Activated CD4-positive, alpha-beta T cell treated with anti-CD3 and anti-CD28 coated beads for 36 hours (primary cell): ENCODE measurements at places on chromosomes 16 and 17. TPM values are rescaled to one million over a fixed set of nuclear protein-coding genes. Genes with fewer than 3 reads are reported as not detected.

DNA sequence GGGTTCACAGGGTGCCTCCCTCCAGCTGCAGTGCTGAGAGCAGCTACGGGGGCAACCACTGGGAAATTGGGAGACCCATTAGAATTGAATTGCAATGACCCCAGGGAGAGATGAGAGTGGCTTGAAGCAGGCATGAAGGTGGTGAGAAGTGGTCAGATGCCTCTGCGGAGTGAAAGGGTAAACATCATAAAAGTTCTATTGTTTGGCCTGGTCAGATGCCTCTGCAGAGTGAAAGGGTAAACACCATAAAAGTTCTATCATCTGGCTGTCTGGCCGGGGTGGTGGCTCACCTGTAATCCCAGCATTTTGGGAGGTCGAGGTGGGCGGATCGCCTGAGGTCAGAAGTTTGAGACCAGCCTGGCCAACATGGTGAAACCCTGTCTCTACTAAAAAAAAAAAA, 53.5 kb downstream of the TNFRSF13B start:
- no peak for DNase-seq

DNA sequence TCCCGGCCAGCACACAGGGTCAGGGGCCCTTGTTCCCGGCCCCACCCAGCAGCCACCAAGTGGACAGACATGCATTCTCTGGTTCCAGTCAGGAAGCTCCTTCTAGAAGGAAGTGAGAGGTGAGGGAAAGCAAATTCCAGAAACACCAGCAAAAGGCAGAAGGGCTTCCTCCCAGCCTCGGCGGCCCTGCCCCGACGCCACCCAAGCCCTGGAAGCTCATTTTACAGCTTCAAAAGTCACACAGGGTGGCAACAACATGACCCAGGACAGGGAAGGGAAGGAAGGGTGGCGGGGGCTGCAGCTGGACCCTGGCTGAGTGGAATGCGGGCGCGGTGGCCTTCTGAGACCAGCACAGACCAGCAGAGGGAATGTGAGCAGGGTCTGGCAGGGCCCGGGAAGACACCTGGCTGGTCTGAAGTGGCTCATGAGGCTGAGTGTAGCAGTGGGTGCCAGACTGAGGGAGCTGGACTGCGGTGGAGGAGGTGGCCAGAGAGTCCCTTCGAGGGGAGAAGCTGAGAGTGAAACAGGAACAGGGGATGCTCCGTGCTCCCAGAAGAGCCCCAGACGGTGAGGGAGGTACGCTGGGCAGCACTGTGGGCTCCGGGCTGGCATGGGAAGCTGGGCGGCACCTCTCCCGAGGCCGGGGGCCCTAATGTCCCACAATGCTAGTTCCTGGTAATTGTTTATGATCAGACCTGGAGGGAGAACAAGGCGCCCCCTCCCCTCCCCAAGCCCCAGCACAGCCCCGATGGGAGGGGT, 1.9 kb upstream of the UNC13D start:
- no peak for DNase-seq

- no peak for DNase-seq
These were observed 14.7 kb upstream of the XYLT2 start for GRCh38 chr17:50331085-50331791.

DNA sequence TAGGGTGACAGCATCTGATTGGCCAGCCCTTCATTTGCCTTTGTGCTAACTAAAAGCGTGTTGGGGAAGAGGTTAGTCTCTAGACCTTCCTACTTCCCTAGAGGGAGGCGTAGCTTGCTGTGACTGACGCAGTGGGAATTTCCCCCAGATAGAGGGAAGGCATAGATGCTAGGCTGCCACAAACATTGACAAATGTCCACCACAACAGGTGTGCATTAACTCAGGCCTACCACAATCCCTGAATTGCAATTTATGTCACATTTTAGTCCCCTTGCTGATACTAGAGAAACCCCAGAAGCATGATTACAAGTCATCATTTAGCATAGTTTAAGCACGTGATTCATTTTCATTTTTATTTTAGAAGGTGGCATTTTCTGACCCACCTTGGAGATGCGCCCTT, 76.3 kb upstream of the WSB1 start:
- DNase-seq, result no peak

- DNase-seq, result no peak
These were observed 137.9 kb upstream of the IRX5 start for GRCh38 chr16:54792811-54793210.

GRCh38 chr17:38559051-38559879, 46.5 kb downstream of the SRCIN1 start:
- DNase-seq, result peak; percentile 95

DNA sequence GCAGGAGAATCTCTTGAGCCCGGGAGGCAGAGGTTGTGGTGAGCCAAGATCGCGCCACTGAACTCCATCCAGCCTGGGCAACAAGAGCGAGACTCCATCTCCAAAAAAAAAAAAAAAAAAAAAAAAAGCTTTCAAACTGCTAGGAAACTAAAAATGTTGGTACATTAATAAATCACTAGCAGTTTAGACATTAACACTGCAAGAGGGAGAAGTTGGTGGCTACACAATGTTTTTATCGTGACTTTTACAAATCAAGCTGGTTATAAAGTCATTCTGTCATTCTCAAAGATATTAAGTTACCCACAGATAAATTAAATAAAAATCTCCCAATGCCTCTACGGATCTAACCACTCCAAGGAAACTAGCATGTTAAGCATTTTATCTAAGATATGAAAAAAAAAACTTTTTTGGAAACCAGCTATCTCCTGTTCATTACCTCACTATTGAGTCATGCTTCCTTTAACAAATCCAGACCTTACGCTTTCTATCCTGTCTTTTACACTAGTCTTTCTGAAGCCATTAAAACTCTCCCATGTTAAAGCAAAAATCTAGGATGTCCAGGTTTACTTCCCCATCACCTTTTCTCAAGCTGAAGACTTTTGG, 85.9 kb upstream of the SMURF2 start:
- no peak for DNase-seq

- no peak for DNase-seq
These were observed 370.8 kb downstream of the SEC14L1 start for GRCh38 chr17:77511514-77512061.

DNA sequence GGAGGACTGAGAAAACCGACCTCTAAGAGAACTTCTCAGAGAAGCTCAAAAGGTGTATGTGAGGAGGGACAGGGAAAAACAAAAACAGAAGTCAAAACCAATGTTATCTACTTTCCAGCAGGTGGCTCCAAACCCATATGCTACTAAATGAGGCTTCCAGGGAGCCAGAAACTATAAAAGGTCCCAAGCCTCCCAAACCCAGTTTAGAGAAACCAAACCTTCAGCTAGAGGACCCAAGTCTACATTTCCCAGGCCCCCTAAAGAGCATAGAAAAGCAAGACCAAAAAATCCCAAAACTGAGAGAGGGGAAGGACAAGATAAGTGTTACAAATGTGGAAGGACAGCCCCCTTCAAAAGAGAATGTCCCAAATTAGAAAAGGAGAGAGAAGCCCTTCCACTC, 3.7 kb downstream of the HPR start:
- no peak for DNase-seq

GRCh38 chr17:63573634-63574033, 23.4 kb downstream of the DCAF7 start:
- no peak for DNase-seq

DNA sequence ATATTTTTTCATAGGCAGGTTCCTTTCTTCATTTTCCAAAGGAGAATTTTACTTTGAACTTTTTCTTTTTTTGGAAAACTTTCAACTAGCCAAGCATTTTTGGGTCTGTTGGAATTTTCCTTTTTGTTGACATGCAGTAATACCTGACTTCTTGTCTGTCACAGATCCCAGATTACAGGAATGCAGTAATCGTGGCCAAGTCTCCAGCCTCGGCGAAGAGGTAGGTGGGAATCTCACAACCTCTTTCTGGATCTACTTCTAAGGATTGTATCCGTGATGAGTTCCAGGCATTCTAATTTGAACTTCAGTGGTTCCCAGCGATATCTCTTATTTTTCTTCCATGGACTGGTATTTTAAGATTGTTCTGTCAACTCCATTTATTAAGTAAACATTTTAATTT, 31.7 kb downstream of the PRPSAP2 start:
- DNase-seq, result no peak

GRCh38 chr16:86063760-86064405, 164.9 kb downstream of the IRF8 start:
- no peak for DNase-seq

DNA sequence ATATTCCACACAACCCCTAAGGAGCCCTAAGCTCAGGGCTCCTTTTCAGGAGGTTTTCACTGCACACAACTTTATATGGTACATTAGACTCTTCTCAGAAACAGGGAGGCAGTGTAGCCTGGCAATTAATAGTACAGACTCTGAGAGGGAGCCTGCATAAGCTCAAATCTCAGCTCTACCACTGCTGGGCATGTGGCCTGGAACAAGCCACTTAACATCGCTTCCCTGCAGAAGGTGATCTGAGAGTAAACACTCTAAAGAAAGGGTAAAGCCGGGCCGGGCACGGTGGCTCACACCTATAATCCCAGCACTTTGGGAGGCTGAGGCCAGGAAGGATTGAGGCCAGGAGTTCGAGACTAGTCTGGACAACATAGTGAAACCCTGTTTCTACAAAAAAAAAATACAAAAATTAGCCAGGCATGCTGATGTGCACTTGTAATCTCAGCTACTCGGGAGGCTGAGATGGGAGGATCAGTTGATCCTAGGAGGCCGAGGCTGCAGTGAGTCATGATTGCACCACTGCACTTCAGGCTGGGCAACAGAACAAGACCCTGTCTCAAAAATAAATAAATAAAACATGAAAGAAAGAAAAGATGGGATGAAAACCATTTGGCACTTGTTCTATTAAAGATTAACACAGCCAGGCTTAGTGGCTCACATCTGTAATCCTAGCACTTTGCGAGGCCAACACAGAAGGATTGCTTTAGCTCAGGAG, 70.7 kb upstream of the DNAJA2 start:
- DNase-seq, result no peak

GRCh38 chr17:67994817-67995569, 1.3 kb downstream of the C17orf58 start:
- no peak for DNase-seq

DNA sequence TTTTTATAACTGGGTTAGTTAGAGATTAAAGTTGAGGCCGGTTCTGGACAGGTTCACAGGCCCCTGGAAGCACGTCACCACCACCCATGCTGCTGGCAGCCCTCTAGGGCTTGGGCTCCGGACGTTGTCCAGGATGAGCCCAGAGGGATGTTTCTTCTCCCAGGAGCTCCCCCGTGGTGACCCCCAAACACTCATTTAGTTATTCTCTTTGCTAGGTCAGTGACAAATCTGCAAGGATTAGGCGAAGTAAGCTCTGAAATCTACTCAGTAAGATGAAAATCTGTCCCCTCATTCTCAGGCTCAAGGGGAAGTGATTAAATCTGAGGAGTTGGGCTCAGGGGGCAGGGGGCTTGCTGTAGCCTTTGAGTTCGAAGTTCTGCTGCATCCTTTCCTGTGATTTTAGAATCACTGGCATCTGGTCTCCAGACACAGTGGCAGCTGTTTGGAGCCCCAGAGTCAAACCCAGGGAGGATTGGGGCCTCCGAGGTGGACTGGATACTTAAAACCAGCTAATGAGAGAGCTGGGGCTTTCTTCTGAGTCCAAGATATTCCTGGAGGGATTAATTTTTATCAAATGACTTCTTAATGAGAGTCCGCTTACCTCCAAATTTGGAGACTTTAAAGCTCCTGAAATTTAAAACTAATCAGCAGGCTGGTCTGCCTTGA, 49.2 kb upstream of the HS3ST2 start:
- no peak for DNase-seq

DNA sequence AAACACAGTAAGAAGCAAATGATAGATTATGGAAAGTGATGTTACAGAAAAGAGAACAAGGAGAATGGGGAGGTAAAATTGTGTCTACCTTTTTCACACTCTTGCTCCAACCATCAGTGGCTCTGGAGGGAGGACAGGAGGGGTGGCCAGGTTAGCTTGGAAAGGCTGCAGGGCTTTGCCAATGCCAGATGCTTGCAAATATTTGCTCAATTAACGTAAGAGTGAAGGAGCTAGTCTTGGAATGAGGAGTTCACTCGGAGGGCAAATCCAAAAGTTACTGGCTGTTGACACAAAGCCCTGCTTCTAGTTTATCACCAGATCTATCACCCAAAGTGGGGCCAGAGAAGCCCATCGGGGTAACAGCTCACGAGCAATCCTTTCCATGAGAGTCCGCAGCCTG, 7.4 kb upstream of the TNRC6C start:
- no peak for DNase-seq

- no peak for DNase-seq
These were observed 17.4 kb upstream of the ZC3H18 start for GRCh38 chr16:88552815-88553214.

- no peak for DNase-seq
These were observed 475 bp upstream of the AMDHD2 start for GRCh38 chr16:2519711-2520080.

- DNase-seq, result peak; percentile 78
These were observed 31.3 kb downstream of the SPOP start for GRCh38 chr17:49646391-49647255.

DNA sequence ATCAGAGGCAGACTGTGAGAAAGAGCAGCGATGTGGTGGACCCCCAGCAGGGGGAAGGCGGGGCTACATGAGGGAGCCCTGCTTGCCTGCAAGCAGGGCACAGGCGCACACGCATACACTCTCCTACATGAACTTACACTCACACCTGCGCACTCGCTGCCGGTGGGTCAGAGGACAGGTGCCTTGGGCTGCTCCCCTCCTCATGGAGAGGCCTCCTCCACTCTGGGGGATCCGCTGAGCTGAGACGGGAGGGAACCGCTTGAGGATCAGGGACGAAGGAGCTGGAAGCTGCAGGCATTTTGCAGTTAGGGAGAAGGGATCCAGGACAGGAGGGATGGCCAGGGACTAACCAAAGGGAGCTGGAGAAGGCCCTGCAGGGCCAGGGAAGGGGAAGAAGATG, 14.2 kb downstream of the OSBPL7 start:
- no peak for DNase-seq

DNA sequence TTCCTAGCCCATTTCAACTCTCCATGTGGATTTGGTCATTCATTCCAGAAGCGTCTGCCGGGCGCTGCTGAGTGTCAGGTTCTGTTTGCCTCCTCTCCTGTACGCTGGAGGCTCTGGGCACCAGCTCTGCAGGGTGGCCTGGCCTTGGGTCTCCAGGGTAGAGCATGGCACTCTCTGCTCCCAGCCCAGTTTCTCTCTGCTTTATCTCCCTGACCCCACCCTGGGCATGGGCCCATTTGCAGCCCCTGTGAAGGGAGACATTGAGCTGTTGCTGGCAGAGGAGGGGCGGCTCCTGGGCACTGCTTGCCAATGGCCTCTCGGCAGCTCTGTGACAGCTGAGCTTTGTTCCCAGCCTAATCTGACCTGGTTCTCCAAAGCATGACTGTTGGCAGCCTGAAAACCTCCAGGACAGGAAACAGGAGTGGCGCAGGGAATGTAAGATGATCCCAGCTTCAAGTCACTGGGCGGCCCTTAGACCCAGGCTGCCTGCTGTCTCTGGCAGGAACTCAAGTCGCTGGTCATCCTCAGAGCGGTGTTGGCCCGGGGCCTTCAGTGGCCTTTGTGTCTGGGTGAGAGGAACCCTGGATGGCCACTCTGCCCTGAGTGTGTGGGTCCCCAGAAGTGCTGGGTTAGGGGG, 146.8 kb downstream of the SEC14L1 start:
- DNase-seq, result no peak

- DNase-seq, result no peak
These were observed 151.2 kb downstream of the CMIP start for GRCh38 chr16:81595629-81596292.

Gene TEKT1
- total RNA-seq, result not detected

Gene CCL8
- not detected for total RNA-seq

Gene SPATA22
- 0.44 TPM for total RNA-seq

Gene TMEM238L
- total RNA-seq, result not detected

Gene PPY
- total RNA-seq, result not detected

Gene ZNF385C
- total RNA-seq, result 0.23 TPM

Gene RDM1
- total RNA-seq, result 6.5 TPM

Gene TPPP3
- not detected for total RNA-seq

Gene SDR42E2
- not detected for total RNA-seq
